NCI-H187 treated with DMSO at 0.1 percent for 48 hours (cell line): ENCODE measurements at places on chromosomes 1 and 21.
A peak's percentile ranks its signal among the peaks of the same experiment; 100 is the strongest.

- no peak for DNase-seq
Observed at GRCh38 chr1:182291584-182292192, 99.9 kb downstream of the GLUL start.

DNA sequence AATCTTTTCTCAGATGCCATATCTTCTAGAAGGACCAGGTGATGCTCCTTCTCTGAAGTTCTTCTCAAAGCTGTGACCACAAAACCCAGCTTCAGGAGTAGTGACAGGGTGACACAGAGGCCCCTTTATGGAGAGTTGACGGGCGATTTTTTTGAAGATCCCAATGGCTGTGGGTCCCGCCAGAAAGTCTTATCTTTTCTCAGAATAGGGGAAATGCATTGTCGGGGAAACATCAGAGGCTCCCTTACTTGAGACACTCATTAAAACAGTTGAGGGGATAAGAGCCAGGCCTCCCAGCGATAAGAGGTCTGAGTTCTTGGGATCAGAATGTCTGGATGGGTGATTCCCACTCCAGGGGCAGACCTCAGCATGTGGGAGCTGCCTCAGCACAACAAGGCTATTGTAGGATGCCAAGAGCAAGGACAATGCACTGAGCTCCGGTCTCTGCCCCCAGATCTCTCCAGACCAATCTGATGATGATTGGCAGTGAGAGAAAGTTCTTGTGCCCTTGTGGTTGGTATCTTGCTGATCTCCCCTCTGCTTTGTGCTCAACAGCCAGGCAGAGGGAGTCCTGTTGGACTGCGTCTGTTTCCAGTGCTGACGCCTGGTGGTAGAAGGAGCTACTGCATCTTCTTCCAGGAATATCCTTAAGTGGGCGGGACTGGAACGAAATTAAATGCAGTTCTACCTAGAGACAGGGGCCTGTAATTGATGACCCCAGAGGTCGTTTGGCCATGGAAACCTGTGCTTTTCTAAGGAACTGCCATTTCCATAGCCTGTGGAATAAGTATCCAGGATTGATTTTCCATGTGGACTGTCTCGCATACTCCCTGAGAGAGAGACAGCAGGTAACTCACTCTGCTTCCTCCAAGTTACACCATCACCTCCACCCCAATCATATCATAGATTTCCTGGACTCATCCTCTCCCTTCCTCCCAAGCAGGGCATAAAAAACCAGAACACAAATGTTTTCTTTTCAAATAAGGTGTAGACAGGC, 6.8 kb upstream of the ACKR1 start:
- peak; percentile 14 for DNase-seq

DNA sequence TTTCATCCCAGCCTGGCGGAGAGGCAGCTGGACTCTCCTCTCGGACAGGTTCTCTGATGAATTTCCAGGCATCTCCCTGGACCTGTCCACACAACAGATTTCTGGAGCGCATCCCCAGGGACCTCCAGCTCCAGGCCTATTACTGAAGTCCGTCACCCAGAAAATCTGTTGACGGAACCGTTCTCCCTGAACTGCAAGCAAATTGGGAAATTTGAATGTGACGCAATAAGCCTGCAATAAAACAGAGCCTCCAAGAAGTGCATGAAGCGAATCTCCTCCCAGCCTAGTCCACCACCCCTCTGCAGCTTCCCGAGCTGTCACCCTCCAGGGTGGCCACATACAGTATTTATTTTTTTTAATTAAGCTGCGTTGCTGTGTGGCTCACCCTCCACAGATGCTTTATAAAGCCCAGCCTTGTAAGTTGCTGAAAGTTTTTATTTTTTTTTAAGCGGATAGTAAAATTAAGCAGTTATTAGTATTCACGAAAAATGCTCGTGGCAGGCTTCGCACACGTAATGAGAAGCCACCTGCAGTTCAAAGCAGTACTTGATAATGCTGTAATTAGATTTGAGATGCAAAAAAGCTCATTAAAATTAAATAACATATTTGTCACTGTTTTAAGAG, 173.3 kb downstream of the CAMTA1 start:
- DNase-seq: no peak

DNA sequence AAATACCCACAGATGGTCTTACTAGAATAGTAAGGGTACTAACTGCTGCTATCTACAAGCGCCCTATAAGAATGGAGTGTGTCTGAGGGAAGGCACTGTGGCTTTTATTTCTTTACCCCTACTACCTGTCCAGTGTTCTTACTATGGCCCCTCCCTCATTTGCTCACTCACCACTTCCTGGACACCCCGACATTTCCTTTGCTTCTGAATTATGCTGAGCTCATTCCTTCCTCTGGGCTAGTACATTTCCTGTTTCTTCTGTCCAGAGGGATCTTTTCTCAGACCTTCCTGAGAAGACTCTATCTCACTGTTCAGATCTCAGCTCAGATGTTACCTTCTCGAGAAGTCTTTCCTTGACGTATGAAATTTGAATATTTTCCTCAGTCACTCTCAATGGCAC, 192.1 kb upstream of the DAB1 start:
- DNase-seq: no peak

DNA sequence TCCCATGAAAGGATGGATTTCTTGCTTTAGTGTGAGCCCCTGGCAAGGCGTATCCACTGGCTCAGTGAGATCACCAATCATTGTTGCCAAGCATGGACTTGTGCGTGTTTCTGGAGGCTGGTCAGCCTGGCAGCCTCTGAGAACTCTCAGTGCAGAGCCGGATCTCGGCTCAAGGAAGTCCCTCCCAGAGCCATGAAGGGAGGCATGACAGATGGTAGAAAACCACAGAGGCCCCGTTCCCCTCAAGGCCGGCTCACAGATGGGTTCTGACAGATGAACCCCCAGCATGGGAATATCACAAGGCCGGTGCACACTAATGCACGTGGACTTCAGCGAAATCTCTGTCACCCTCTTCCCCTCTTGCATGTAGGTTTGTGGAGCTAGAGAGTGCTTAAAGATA, 290.5 kb downstream of the AJAP1 start:
- no peak for DNase-seq

- no peak for DNase-seq
Observed at GRCh38 chr1:229758101-229759036, 132.3 kb downstream of the URB2 start.

GRCh38 chr21:45341779-45342178, 54.1 kb upstream of the POFUT2 start:
- no peak for DNase-seq

DNA sequence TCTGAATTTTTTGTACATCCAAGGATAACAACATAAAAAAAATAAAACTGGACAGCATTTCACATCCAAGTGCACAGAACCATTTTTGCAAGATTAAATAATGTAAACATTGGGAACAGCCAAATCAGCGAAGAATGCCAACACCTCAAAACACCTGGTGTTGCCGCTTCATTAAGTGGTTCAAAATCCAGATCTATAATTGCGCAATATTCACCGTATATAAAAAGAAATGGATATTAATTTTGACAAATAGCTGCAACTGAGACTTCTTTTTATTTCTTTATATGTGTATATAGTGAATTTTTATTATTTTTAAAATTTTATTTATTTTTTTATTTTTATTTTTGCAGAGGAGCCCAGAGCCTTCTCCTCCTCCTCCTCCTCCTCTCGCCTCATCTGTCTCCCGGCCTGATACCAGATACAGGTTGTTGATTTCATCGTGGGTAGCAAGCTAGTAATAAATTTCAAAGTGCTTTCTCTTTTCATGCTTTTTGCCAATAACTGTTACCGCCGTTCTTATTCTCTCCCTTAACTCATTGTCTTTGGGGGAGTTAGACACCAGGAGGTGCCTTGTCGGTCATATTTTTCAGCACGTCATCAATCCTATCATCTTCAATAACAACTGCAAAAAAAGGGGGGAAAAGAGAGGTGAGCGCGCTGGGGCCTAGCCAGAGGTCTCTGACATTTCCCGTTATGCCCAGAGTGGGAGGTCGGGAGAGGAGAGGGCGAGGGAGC, 2.7 kb downstream of the CAMK2N1 start:
- no peak for DNase-seq

DNA sequence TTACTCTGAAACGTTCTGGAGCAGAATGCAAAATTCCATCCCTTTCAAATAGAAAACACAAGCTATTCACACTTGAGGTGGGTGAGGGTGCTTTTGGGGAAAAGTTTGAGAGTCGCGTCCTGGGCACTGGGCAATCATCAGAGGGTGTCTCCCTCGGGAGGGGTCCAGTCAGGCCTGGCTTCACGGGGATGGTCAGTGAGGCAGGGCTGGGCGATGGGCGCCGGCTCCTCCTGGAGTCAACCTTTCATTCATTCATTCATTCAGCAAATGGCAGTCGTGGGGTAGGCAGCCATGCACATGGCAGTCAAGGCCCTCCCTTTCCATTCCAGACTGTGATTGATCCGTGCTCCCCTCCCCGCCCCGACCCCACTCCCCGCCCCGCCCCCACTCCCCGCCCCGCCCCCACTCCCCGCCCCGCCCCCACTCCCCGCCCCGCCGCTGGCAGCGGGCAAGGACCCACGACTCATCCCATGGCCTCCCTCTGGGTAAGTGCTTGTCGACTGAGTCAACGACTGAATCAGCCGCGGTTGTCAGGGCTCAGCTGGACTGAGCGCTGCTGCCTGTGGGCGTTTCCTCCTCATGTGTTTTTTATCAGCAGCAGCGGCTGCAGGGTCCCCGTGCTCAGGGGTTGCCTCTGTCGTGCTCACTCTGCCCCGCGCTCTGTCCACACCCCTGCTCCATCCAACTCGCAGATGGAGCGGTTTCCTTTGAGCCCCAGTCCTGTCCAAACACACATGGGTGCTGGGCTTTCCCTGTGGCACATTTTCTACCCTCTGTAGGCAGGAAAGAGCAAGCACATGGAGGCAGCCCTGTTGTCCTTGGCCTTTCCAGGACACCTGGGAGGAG, 12.5 kb upstream of the SPSB1 start:
- no peak for DNase-seq

DNA sequence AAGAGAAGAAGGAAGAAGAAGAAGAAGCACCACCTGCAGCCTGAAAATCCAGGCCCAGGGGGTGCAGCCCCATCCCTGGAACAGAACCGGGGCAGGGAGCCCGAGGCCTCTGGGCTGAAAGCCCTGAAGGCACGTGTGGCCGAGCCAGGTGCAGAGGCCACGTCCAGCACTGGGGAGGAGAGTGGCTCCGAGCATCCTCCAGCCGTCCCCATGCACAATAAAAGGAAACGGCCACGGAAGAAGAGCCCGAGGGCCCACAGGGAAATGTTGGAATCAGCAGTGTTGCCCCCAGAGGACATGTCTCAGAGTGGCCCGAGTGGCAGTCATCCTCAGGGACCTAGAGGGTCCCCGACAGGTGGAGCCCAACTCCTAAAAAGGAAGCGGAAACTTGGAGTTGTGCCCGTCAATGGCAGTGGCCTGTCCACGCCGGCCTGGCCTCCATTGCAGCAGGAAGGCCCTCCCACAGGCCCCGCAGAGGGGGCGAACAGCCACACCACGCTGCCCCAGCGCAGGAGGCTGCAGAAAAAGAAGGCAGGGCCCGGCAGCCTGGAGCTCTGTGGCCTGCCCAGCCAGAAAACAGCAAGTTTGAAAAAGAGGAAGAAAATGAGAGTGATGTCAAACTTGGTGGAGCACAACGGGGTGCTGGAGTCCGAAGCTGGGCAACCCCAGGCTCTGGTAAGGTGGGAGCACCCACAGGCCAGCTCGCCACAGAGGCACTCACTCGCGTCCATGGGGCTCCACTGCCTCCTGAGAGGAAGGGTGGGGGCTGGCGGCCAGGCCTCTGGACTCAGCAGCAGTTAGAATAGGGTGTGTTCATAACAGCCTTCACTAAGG, 28.4 kb downstream of the RRP1B start:
- DNase-seq: no peak

- no peak for DNase-seq
Observed at GRCh38 chr1:27543284-27543683, 53.3 kb upstream of the WASF2 start.

- DNase-seq: no peak
Observed at GRCh38 chr21:36209626-36210171, 53.1 kb downstream of the DOP1B start.

DNA sequence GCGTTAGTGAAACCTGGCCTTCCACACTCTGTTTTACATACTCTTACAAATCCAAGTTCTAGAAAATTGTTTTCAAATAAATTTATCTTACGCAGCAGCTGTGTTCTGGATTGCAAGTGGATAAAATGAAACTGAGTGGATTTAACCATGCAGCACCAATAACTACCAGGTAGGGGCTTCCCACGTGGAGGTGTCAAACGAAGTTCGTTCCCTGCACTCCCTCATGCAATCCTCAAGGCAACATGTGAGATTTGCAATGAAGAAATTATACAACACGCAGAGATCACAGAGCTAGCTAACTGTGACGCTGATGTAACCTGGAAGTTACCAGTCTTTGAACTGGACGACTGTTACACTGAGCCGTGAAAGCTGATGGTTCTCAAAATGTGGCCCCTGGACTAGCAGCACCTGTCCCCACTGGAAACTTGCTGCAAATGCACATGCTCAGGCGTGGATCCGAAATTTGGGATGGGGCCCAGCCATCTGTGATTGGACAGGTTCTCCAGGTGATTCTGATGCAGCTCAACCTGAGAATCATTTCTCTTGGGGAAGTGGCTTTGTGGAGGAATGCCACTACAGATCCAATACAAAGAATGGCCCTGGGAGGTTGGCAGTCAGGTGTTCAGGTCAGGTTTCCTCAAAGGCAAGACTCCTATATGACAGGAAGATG, 36.3 kb downstream of the RSPH1 start:
- no peak for DNase-seq
